ENCODE measurements at places on chromosomes 12 and 14.

GRCh38 chr12:117124421-117125271 is 25.4 kb upstream of the TESC start:
- no peak for DNase-seq

- no peak for DNase-seq
Measured at GRCh38 chr12:25699454-25699853, 146.4 kb upstream of the LMNTD1 start.

DNA sequence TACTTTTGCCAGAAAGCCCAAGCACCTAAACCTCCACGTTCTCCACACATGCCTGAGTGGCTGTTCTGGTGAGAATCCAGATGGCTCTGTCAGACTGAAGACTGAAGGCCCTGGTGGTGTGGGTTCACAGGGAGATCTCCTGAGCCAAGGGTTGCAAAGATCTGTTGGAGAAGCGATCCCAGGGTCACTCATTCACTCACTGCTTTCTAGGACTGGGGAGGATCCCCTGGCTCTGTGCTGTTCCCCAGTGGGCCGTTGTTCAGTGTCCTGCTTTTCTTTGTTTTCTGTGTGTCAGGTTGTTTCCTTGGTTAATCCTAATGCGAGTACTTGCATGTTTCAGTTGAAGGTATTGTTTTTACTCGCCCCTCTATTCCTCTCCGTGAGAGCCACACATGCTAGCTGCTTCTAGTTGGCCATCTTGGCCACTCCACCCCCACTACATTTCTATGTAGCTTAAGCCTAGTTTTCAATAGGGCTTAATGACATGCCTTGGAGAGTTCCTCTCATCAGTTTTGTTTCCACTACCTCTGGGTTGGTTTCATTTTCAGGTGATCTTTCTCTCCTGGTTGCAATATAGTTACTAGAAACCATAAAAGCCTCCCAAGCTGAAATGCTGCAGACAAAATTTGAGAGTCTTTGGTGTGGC is 144.5 kb upstream of the SLC38A2 start:
- no peak for DNase-seq

DNA sequence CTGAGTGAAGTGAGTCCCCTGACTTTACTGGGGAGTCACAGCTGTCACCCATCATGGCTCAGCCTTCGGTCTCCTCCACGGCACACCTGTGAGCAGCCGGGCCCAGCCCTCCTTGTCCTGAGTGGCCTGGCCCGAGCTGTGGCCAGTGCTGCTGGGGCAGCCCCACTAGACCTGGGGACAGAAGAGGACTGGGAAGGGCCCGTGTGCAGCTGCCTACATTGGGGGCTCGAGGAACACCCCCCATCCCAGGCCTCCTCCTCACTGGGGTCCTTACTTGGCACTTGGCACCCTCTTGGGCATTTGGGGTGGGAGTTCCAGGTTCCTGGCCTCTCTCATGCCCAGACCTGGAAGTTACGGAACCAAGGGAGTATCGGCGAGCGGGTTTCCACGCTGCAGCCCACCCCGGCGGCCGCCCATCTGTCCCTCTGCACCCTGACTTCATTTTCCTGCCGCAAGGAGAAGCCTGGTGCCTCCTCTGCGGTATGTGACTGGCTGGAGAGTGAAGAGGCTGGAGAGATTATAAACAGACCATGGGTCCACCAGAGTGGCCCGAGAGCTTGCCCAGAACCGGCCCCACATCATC is 179.7 kb downstream of the KIF26A start:
- no peak for DNase-seq

- no peak for DNase-seq
Measured at GRCh38 chr14:80959496-80959895, 4.1 kb downstream of the TSHR start.

GRCh38 chr12:56324206-56324605 is 8.4 kb upstream of the CNPY2 start:
- DNase-seq: no peak

DNA sequence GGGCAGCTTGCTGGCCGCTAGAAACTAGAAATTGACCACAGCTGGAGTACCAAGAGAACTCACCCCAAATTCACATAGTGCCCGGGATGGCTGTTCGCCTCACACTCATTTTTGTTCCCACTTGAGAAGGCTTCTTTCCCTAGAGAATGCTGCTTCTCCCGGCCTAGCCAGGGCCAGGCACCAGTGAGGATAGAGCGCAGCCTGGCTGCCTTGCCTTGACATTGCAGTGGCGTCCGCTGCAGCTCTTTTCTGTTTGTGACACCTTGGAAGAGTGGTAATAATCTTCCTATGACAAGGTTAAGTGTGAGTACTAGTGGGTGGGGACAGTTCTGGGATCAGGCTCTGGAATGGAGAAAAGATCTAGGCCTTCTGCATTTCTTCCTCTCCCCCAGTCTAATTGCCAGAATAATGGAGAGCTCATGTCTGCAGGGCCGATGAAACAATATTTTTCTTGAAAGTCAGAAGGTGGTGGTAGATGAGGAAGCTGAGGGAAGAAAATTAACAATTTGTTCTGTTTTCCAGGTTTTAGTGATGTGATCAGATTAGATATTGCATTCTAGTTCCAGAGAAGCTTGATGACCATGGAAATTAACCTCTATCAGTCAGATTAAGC is 3.7 kb downstream of the TMEM253 start:
- peak; percentile 80 for DNase-seq

- no peak for DNase-seq
Measured at GRCh38 chr12:56878010-56878339, 56.2 kb downstream of the SDR9C7 start.

DNA sequence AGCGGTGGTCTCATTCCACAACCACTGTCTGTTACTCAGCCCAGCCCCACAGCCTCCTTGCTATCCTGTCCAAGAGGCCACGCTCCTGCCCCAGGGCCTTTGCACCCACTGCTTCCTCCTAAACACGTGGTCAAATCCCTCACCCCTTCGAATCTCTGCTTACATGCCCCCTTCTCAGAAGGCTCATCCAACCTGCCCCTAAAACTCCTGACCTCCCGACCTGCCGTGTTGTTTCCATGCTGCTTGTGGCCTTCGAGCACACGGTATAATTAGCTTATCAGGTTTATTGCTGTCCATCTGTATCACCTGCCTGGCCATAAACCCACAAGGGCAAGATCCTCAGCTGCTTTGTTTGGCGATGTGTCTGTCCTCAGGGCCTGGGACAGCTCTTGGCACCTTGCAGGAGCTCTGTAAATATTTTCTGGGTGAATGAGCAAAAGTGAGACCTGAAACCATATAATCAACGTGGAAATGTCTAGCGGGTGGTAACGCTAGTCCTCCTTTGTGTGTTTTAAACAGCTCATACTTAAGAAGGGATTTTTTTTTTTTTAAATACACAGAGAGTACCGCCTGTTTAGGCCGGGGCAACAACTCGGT is 36.0 kb downstream of the SCARB1 start:
- DNase-seq: no peak

DNA sequence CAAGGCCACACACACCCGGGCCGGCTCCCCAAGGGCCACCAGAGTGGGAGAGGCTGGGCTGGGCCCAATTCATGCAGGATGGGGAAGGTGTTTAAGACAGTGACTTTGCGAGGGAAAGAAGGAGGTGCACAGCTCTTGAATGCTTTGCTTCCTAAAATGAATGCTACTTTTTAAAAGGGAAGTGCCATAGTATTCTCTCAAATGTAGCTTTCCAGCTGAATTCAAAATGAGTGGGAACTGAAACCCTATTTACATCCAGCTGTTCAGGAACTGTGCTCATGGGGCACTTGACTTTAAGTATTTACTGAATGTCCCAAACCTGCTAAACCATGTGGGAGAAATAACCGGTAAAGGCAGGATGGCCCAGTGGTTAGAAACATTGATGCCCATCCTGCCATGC is 7.6 kb downstream of the ITPK1 start:
- no peak for DNase-seq

- DNase-seq: no peak
Measured at GRCh38 chr12:88665071-88665470, 84.8 kb upstream of the KITLG start.

- DNase-seq: no peak
Measured at GRCh38 chr14:64394977-64395633, 7.0 kb downstream of the MTHFD1 start.

DNA sequence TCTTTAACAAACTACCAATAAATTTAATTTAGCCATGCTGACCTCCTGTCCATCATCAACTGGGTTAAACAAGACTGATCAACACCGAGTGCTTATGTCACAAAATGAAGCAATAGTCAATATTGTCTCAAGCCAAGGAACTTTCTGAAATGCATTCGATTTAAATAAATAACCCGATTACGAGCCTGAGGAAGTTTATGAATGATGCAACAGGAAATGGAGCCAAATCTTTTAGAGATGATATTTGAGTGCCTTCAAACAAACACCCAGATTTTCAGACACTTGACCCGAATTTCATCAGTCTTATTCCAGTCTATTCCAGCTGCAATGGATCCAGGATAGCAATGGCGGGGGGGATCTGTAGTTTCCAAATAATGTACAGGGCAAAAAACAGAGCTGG is 27.9 kb downstream of the FAR2 start:
- peak; percentile 10 for DNase-seq

DNA sequence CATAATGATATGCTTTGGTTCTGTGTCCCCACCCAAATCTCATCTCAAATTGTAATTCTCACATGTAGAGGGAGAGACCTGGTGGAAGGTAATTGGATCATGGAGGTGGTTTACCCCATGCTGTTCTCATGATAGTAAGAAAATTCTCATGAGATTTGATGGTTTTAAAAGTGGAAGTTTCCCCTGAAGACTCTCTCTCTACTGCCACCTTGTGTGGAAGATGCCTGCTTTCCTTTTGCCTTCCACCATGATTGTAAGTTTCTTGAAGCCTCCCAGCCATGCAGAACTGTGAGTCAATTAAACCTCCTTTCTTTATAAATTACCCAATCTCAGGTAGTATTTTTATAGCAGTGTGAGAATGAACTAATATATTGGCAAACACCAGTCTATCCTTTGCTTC is 260.4 kb upstream of the PPFIA2 start:
- no peak for DNase-seq

DNA sequence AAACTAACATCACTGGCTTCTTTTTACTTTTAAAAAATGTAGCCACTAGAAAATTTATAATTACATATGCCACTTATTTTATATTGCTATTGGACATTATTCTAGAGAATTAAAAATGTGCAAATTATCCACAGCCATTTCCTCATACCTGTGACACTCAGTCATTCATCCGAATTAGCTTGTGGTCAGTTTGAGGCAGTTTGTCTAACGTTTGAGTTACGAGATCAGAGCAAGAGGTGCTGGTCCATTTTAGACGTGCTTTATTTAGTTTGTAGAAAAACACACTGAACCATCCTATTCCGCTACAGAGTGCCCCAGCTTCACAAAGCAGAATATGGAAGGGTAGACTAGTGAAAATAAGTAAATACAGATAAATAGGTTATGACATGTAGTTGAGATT is 513.0 kb downstream of the NRXN3 start:
- DNase-seq: no peak

GRCh38 chr12:76422543-76423438 is 74.6 kb upstream of the BBS10 start:
- DNase-seq: peak; percentile 32

DNA sequence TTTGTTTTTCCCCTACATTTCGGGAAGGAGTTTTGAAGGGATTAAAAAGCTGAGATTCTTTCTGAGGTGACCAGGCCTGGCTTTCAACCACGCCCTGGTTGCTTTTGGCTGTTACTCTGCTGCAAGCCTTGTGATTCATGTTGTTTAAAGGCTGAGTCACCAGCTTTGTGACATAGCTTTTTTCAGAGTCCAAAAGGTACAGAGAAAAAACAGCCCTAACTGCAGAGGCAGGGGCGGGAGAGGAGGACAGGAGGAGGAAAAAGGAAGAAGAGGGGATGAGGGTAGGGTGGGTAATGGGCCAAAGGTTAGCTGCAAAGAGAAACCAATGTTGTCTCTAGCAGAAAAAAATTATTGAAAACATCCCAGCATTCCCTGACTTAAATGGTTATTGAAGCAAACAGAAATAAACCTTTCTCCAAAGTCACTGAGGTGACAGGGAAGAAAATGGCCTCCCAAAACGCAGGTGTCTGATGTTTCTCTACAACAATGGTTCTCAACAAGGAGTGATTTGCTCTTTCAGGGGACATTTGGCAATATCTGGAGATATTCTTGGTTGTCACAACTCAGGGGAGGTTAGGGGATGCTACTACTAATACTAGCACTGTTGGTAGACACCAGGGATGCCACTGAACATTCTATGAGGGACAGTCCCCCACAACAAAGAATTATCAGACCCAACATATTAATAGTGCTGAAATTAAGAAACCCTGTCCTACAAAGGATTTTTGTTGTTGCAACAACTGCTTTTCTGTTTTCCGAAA is 2.1 kb upstream of the UBC start:
- no peak for DNase-seq

DNA sequence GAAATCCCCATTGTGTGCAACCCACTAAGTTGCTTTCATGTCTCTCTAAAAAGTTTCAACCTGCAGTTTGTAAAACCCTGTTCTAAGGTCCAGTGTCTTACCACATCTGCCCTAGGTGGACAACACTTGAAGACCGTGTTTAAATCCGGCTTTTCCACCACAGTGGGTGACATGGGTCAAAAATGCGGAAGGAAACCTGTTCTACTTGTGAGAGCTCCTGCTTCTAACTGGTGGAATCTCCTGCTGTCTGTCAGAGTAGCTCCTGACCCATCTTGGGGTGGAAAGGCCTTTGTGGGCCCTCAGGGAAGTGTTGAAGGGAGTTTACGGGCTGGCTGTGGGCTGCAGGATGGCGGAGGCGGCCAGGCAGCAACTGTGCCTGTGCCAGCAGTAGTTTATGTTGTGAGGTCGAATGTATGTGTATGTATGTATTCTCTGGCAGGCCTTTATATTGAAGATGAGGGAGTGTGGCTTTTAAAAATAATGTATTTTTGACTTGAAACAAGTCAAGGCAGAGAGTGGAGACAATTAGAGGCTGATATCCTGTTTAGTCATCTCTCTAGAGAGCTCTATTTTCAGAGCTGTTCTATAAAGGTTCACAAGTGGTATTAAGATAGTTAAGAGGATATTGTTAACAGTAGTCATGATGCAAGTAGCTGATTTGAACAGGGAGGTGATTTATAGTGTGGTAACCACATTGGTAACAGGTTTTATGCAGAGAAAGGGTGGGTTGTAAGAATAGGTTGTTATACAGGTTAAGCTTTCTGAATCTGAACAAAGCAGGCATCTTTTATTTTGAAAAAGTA is 67.0 kb downstream of the PRKCH start:
- DNase-seq: no peak

DNA sequence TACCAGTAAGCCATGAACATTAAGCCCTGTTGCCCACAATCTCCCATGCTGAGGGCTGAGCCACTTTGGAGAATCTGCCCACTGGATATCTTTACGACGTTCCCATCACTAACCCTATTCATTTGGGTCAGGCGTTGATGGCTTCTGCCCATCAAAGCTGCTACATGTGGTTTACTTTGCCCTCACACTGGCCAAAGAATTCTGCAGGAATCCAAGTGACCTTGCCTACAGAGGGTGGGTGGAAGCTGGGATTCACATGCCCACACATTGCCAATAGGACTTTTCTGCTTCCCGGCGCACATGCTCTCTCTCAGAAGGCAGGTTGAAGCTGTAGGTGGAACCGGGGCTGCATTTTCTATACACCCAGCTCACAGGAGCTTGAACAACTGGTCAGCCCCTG is 28.3 kb downstream of the OAS2 start:
- no peak for DNase-seq

GRCh38 chr14:101322223-101322622 is 239.1 kb upstream of the DIO3 start:
- no peak for DNase-seq

All from right lung (tissue), 10 donors.